ENCODE measurements at places on chromosomes 16 and 17.

- DNase-seq, result no peak
These were observed 405 bp upstream of the ACE start for GRCh38 chr17:63476459-63476853.

DNA sequence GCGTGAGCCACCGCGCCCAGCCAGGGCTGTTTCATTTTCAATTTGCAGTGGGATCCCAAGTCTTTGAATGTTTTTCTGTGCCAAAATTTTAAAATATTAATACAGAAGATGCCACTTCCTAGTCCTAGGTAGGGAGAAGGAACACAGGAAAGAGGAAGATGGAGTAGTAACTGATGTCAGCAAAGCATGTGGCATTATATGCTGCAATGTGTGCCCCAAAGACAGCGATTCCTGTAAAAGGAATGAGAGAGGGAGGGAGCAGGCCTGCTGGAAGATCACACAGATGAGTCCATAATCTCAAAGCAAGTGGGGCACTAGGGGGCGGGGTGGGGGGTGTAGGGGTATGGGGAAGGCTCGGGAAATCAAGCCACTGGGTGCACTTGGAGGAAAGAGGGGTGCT, 23.4 kb upstream of the SSTR2 start:
- no peak for DNase-seq

- no peak for DNase-seq
These were observed 593.8 kb downstream of the MAF start for GRCh38 chr16:79006765-79007164.

DNA sequence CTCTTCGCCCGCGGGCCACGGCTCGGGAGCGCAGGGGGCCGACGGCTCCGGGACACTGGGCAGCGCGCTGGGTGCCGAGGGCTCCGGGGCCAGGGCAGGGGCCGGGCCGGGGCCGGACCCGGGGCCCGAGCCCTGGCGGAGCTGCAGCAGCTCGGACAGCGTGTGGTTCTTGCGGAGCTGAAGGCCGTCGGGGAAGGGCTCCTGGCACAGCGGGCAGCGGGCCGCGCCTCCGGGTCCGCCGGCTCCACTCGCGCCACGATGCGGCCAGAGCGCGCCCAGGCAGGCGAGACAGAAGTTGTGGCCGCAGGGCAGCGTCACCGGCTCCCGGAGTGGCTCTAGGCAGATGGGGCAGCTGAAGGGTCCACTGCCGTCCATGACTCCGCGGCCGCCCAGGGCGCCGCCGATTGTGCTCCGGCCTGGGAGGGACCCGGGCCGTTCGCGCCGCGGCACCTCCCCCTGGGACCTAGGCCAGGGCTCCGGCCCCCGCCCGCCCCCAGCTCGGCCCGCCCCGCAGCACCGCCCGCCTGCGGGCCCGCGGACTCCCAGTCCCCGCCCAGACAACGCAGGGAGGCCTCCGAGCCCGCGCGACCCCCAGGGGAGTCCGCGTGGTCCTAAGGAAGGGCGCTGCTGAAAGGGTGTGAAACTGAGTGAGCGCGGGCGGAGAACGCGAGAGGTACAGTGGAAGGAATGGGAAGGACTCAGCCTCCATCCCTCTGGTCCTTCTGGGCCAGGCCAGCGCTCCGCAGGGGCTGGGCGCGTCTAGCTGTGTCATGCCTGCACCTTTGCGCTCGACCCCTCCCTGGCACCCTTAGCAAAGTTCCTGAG, at the start of gene TRIM47:
Gene TRIM47 (minus strand): TSS at position 408 of the 825 bp plus-strand sequence. CDS start 33 bp downstream, at position 375.
- DNase-seq, result no peak

DNA sequence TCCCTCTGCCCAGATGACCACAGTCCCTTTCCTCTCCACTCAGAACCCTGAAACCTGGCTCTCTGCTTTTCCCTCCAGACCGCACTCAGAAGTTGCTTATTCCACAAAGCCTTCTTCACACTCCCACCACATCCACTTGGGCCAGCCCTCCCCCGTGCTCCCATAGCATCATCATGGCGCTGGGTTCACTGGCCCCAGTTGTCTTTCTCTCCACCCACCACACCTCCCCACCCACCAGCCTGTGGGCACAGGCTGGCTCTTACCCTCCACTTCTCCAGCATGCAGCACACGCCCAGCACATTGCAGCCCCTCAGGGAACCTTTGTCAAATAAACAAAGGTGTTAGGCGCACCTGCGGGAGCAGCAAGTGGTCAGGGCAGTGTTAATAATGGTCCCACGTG, 130.0 kb downstream of the KATNIP start:
- no peak for DNase-seq

DNA sequence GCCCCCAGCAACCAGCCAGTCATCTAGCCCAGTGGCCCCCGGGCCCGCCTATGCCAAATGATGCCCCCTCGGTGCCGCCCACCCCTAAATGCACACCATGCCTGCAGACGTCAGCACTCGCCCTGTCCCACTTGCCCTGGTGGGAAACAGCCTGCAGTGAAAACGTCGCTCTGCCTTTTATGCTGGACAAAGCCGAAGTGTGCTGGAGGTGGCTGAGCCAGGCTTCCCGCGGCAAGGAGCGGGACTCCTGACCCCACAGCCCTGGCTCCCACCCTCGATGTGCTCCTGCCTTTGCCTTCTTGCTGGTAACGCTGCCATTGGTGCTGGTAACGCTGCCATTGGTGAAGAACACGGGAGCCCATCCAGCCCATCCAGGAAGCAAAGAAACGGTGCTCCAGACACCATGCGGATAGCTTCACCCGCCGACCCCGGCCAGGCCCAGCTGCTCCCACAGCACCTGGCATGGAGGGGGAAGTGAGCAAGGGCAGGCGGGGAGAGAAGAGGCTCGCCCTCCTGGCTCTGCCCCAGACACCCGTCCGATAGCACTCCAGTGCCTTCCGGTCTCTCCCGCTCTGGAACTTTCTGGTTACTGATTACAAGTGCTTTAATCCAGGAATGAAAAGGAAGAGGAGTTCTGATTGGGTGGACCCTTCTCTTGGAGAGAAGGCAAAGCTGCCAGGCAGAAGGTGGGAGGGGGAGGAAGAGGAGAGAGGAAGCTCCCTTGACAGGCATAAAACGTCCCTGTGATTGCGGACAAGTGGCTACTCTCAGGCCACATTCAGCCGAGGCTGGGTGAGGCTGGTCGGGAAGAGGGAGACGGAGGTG, 4.0 kb upstream of the BAIAP2 start:
- no peak for DNase-seq

- no peak for DNase-seq
These were observed 17.7 kb downstream of the CCL17 start for GRCh38 chr16:57422026-57422944.

- DNase-seq, result no peak
These were observed 2.3 kb downstream of the ATP5MC1 start for GRCh38 chr17:48894886-48895285.

DNA sequence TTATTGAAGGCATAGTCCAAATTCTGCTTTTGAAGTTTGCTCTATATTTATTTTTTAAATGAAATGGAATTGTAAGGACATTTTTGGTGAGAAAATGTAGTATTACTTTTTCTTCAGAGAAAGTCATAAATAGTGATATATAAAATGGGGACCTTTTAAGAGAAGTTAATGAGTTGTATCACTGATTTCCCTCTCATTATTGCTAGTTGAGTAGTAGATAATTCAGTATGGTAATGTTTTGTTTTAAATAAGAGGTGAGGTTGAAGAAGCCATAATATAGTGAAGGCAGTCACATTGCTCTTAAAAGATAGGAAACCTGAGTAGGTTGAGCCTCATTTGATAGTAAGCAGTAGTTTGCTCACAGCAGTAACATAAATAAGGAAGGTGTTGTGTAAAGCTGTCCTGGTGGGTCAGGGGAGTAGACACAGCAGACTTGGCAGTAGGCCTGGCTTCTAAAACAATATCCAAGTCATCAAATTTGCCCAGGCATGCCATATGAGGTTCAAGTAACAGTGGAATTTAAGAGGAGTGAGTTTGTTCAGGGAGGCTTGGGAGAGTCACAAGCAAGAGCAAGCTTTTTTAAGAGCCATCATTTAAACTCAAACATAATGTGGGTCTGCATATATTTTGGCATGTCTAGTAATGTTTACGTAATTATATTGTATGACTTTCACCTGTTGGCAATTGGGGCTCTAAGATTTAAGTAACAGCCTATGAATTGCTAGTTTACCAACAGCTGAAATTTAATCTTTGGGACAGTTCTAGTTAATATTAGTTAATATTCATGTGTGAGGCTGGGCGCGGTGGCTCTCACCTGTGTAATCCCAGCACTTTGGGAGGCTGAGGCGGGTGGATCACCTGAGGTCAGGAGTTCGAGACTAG, 6.5 kb downstream of the NFATC3 start:
- DNase-seq, result no peak

- DNase-seq, result no peak
These were observed 84.9 kb upstream of the ASIC2 start for GRCh38 chr17:33377837-33378595.

DNA sequence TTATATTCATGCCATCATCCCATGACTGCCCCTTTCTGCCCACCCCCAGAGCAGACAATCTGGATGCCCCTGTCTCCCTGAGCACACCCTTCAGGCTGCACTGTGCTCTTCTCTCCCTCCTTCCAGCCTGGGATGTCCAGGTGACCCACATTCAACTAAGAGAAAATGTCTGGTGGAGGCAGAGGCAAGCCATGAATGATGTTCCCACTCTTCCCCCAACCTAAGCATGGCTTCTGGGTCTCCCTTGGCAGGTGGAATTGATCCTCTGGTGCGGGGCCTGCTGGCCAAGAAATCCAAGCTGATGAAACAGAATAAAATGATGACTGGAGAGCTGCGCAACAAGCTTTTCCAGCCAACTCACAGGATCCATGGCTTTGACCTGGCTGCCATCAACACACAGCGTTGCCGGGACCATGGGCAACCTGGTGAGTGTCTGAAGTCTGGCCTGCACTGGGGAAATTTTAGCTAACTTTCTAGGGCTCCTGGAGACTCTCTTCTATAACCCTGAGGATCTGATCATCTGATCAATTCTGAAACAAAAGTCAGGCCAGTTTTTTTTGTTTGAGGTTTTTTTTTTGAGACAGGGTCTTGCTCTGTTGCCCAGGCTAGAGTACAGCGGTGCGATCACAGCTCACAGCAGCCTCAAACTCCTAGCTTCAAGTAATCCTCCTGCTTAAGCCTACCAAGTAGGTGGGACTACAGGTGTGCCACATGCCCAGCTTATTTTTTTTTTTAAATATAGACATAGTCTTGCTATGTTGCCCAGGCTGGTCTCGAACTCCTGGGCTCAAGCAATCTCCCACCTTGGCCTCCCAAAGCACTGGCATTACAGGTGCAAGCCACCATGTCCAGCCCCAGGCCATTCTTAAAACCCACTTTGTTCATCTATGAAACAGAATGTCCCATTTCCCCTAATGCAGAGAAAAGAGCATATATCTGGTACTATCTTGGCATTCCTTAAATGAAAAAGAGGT, 14.5 kb downstream of the MPO start:
- DNase-seq, result no peak

DNA sequence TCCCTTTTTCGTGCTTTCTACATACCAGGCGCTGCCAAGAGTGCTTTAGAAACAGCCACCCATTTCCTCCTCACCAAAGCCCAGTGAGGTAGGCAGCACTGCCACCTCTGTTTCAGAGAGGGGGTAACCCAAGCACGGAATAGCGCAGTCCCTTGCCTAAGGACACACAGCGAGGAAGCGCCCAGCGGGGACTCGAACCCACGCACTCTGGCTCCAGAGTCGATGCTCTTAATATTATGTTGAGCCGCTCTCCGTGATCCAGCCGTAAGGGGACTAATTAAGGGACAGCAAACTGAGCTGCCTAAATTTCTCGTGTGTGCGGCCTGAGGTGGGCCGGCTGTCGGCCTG, 497 bp downstream of the CES1 start:
- no peak for DNase-seq

- no peak for DNase-seq
These were observed 10.4 kb downstream of the GALK1 start for GRCh38 chr17:75754378-75755204.

GRCh38 chr16:87604634-87605111, 2.4 kb downstream of the JPH3 start:
- DNase-seq, result no peak

DNA sequence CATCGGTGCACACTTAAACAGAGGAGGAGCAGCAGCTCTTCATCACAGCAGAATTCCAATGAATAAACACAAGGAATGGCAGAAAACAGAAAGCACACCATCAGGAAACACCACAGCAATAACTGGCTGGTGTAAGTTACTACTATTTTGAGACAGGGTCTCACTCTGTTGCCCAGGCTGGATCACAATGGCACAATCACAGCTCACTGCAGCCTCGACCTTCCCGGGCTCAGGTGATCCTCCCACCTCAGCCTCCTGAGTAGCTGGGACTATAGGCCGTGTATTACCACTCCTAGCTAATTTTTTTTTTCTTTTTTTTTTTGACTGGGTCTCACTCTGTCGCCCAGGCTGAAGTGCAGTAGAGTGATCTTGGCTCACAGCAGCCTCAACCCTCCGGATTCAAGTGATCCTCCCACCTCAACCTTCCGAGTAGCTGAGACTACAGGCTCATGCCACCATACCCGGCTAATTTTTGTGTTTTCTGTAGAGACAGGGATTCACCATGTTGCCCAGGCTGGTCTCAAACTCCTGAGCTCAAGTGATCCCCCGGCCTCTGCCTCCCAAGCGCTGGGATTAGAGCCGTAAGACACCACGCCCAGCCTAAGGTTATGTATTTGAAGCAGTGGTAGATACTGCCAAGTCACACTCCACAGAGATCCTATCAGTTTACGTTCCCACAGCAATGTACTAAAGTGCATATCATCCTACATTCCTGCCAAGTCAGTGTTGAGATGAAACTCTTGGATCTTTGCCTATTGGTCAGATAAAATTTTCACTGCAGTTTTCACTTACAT, 20.7 kb downstream of the TRAP1 start:
- DNase-seq, result no peak

DNA sequence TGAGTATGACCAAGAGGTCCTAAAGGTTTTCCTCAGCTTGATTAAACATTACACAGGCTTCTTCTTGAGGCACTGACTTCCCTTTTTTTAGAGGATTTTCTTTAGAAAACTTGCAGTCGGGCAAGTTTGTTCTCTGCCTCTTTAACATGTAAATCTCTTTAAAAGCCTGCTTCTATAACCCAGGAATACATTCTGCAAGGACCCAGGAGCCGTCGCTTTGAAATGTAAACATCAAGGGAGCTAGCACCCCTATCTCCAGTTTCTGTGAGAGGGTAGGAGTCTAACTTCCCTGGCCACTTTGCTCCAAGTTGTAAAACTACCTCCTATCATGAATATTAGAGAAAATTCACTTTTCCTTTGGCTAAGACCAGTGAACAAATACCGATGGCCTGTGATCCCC, 201.5 kb upstream of the CPHXL start:
- no peak for DNase-seq
